ENCODE measurements at places on chromosomes 13 and 19.
A peak's percentile ranks its signal among the peaks of the same experiment; 100 is the strongest.

DNA sequence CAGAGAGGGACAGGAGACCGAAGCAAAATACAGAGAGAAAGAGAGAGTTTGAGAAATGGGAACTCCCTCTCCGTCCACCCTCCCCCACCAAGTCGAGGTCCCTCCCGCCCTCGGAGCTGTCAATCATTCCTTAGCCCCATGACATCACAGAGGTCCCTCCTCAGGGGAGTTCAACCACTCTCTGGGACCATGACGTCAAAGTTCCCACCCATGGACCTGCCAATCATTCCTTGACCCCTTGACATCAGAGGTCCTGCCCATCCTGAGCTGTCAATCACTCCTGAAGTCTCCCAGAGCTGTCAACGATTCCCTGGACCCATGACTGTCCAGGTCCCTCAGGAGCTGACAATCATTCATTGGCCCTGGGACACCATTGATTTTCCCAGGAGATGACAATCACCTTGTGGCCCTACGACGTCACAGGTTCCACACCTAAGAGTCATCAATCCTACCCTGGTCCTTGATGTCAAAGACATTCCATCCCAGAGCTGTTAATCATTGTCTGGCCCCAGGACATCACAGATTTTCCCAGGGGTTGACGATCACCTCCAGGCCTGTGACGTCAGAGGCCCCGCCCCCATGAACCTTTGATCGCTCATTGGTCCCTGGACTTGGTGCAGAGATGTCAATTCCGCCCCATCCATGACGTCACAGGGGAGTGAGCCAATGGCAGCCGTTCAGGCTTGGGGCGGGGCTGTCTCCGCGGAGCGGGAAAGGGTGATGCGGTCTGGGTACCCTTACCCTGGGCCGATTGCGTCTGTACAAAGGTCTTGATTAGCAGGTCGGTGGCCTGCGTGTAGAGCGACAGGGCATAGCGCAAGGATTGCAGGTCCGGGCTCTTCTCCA, 61.7 kb downstream of the COLGALT1 start:
- DNase-seq, result peak; percentile 26

DNA sequence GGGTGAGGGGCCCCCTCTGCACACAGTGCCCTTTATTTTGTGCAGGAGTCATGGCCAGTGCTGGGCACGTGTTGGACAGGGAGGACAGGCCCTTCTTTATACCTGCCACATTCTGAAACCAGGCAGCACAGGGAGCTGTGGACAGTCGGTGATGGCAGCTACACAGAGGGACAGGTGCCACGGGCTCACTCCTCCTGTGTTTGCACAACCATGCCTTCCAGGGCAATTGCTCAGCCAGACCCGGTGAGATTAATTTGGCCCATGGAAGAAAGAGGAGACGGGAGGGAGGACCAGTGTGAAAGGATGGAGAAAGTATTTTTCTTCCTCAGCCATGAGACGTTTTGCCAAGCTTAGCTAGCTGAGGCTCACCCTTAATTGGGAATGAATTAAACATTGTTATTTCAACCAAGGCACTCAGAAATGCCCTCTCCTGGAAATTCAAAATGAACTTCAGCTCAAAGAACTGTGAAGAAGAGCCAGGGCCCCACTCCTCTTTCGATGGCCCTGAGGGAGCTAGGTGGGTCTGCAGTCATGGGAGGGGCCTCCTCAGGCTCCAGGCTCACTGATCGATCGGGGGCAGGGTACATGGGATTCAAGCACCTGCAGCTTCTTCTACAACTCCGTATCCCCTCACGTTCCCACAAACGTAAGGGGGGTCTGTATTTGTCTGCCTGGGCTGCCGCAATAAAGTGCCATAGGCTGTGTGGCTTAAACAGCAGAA, 41.2 kb downstream of the SHISA2 start:
- DNase-seq, result no peak

- no peak for DNase-seq
These were observed 1977.5 kb upstream of the PCDH20 start for GRCh38 chr13:63393112-63393511.

- DNase-seq, result no peak
These were observed 24.2 kb upstream of the GATAD2A start for GRCh38 chr19:19381007-19381926.

GRCh38 chr19:52785506-52785905, 1.1 kb downstream of the ZNF600 start:
- no peak for DNase-seq

- DNase-seq, result no peak
These were observed 473.6 kb downstream of the FOXO1 start for GRCh38 chr13:40192858-40193257.

- DNase-seq, result no peak
These were observed 793.4 kb downstream of the LIG4 start for GRCh38 chr13:107421951-107422350.

GRCh38 chr13:44685641-44686040, 109.5 kb upstream of the TSC22D1 start:
- DNase-seq, result no peak

- DNase-seq, result no peak
These were observed 475.9 kb upstream of the HTR2A start for GRCh38 chr13:47372751-47373150.

- no peak for DNase-seq
These were observed 146.8 kb upstream of the TSHZ3 start for GRCh38 chr19:31496076-31496475.

DNA sequence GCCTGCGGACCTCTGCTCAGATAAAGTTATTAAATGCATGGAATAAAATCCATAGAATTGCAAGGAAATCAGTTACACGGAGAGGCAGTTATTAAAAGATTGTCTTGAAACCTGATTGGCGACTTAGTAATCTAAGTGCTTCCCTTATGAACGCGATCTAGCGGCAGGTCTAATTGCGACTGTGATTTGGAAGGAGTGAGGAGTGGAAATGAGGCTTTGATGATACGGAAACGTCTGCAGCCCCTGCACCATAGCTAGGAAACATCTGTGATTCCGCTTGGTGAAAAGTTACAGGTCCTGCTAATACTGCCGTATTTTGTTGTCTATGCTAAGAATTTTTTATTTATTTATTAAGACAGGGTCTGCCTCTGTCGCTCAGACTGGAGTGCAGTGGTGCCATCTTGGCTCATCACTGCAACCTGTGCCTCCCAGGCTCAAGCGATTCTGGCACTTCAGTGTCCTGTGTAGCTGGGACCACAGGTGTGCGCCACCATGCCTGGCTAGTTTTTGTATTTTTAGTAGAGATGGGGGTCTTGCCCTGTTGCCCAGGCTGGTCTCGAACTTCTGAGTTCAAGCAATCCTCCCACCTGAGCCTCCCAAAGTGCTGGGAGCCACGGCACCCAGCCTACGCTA, 887 bp downstream of the NDUFS7 start:
- DNase-seq, result peak; percentile 50

GRCh38 chr13:113400621-113401451, 36.9 kb upstream of the GRTP1 start:
- no peak for DNase-seq

- DNase-seq, result no peak
These were observed 1.3 kb upstream of the INTS6 start for GRCh38 chr13:51453959-51454703.

GRCh38 chr13:98490195-98490836, 86.6 kb downstream of the STK24 start:
- DNase-seq, result peak; percentile 49

GRCh38 chr13:94335761-94336526, 143.5 kb downstream of the DCT start:
- DNase-seq, result no peak

GRCh38 chr19:47013041-47013517, 6.6 kb upstream of the NPAS1 start:
- DNase-seq, result peak; percentile 68

- DNase-seq, result no peak
These were observed 15.2 kb downstream of the ERFL start for GRCh38 chr19:41912899-41913537.

GRCh38 chr13:51147732-51148131, 36.7 kb upstream of the C13orf42 start:
- DNase-seq, result no peak

DNA sequence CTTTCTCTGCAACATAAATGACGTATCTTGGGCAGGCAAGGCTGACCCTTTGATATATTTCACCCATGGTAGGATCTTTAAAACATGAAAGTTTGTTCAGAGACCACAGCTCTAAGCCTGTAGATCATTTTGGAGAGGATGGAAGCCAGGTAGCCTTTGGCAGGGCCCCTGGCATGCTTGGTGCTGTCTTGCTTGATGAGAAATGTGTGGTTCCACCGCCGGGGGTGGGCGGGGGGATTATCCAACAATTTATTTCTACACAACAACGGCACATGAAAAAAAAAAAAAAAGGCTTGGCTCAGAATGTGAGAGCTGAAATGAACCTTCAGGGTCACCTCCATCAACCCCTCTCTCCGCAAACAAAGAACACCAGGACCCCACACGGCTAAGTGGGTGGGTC, 112.9 kb upstream of the MBNL2 start:
- DNase-seq, result no peak

DNA sequence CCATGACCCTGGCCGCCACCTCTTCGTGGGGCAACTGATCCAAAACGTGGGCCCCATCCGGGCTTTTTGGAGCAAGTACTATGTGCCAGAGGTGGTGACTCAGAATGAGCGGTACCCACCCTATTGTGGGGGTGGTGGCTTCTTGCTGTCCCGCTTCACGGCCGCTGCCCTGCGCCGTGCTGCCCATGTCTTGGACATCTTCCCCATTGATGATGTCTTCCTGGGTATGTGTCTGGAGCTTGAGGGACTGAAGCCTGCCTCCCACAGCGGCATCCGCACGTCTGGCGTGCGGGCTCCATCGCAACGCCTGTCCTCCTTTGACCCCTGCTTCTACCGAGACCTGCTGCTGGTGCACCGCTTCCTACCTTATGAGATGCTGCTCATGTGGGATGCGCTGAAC, 9.6 kb downstream of the INSL3 start:
- no peak for DNase-seq

GRCh38 chr19:11168568-11168967, 13.0 kb upstream of the SPC24 start:
- no peak for DNase-seq

DNA sequence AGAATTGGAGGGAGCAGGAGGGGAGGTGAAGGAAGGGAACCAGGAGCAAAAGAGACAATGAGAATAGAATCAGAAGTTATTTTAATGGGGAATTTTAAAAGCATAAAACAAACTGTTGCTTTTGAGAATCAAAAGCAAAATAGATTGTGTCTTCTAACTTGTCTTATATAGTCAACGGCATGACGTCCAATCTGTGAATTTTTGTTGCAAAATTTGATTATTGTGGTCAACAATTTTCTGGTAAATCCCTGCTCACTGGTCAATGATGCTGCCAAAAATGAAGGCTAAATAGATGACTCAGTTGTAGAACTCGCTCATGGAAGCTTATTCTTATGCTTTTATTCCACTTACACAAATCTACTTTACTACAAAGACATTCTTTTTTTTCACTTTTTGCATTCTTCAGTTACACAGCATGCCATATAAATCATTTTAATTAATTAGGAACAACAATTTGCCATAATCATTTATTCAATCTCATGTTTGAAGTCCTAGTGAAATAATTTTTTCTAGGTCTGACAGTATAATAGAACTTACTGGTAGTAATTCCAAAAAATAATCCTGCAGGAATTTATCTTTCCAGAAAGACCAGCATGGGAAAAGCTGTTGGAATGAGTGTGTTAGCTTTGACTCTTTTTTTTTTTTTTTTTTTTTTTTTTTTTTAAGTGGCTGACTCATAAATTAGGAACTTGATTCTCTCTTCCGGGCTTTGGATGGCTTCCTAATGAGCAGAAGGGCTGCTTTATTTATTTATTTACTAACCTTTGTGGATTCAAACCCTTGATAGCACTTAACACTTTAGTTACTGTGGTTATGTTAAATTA, 256.9 kb downstream of the SPRY2 start:
- DNase-seq, result no peak

DNA sequence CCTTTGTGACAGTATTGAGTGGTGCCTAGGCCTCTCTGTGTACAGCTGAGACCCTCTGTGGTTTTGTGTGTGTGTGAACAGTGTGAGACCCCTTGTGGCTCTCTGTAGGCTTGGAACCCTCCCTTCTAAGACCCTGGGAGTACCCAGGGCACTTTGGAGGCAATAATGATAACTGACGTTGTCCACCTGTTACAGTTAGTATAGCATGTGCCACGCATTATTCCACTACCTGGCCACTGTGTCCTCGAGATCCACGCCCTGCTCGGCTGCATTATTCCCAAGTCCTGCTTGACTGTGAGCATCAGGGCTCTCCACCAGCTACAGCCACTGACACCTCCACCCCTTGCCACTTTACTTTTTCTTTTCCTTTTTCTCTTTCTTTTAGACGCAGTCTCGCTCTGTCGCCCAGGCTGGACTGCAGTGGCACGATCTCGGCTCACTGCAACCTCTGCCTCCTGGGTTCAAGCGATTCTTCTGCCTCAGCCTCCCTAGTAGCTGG, 2.0 kb downstream of the GRAMD1A start:
- DNase-seq, result no peak

DNA sequence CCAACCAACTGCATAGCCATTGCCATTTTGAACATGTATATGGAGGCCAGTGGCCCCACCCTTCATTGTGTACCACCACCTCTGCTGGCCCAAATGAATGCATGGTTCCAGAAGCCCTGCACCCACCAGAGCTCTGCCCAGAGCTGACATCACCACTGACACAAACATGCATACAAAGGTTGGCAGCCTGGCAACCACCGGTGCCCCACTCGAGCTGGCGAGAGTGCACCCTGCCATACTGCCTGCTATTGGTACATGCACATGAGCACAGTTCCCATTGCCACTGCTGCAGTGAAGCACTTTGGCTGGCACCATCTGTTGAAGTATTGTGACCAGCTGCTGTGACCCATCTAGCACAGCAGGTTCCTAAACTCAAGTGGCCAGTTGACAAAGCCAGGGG, 1564.9 kb downstream of the OLFM4 start:
- no peak for DNase-seq
